ENCODE measurements at places on chromosomes 3 and 15. TPM values are rescaled to one million over a fixed set of nuclear protein-coding genes. Genes with fewer than 3 reads are reported as not detected.

DNA sequence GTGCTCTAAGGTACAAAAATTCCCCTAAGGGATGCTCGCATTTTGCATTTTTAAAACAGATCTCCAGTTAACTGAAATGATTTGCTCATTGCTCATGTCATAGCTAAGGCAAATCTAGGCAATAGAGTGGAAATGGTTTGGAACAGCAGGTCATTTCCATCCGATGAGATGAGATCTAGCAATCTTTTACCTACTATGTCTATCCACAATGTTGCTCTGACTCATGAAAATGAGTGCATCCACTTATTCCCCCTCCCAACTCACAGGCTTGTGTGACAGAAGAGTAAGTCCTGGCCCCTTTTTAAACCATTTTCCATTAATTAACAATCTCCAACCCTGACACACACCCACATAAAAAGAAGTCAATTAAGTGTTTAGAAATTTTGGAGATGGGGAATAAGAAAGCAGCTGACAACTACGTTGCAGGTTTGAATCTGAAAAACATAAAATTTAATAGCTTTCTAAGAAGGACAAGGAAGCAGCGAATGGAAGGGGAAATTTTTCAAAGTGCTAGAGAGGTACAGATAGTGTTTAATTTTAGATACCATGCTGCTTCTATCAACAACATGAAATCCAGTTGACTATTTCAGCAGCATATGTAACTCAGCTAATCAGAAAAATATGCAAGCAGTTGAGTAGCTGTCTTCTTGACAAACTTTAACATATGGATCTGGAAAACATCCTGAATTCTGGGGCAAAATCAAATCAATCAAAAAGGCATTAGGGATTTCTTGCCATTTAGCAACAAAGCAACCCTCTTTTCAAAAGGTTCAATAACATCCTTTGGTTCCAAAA, 112.0 kb downstream of the TMCO5A start:
- no peak for DNase-seq

- no peak for DNase-seq
These were observed 251.6 kb downstream of the RPLP1 start for GRCh38 chr15:69704229-69704628.

DNA sequence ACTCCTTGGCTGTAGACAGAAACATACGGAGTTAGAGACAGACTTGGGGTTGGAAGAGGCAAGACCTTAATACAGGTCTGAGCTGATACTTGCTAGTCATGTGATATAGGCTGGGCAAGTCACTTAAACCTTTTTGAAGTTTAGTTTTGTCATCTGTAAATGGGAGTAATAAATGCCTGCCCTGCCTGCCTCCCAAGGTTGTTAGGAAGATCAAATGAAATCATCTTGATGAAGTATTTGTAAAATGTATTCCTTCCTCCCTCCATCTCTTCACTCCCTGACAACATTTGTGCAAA, 2.9 kb downstream of the PXK start:
- DNase-seq: no peak

OXSR1 gene
- total RNA-seq: 47.7 TPM

- DNase-seq: no peak
These were observed 139.7 kb downstream of the SNRPN start for GRCh38 chr15:25094519-25094918.

OR5K2 gene
- not detected for total RNA-seq

- DNase-seq: no peak
These were observed 20.5 kb downstream of the TRPM1 start for GRCh38 chr15:31081056-31081455.

DNA sequence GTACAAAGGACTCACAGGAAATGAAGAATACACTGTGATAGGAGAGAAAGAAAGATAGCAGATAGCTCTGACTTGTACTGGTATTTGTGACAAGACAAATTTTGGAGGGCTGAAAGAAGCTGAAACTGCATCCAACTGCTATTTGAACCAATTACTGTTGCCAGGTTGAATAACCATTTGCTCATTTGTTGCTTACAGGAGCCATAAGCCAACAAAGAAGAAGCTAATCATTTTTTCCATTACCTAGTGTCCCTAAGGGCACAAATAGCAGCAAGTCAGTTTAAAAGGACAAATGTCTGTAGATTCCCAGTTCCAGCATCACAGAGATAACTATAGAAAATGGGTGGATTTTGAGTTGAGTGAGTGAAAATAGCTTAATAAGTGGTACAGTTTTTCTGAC, 376.9 kb upstream of the ARPP21 start:
- no peak for DNase-seq
